Mucosa of descending colon (tissue), 3 donors: ENCODE measurements at places on chromosomes 1 and 21.

DNA sequence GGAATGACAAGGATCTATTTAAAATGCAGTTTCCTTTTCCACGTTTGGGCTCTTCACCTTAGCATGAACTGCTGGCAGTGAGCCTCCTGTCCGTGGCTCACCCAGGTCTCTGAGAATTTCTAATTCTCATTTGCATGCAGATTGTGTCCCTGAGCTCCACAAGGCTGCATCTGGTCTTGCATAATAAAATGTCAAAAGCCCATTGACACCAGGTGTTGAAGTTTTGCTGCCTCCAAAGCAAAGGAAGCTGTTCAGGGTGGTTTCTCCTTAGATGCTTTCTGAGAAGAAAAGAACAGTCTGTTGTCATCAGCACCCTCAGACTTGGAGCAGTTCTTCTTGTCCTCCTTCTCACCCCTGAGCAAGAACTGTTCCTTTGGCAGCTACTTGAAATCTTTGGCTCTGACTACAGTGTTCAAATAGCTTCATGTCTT is 433.1 kb upstream of the KAZN start:
- DNase-seq, result no peak

DNA sequence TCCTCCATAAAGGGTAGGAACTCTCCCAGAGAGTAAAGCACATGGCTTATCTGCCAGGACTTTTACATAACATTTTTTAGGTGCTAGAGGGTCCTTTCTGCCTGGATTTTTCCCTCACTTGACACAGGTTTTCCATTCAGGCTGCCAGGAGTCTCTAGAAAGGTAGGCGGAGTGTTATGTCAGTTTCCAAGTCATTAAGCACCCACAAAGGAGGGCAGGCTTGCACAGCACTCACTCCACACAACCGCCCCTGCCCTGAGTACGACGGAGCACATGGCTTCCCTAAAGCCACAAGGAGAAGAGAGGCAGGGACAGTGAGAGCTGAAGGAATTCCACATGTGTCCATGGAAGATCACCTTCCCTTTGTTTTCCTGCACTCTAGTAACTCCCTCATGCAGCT is 55.7 kb downstream of the CAPZB start:
- DNase-seq, result no peak

GRCh38 chr1:44632598-44632997 is 41.7 kb downstream of the TMEM53 start:
- no peak for DNase-seq

GRCh38 chr1:172647987-172648386 is 10.9 kb upstream of the FASLG start:
- no peak for DNase-seq
